ENCODE measurements at places on chromosomes 5 and 9.

GRCh38 chr9:132731230-132731629, 61.0 kb downstream of the GTF3C4 start:
- DNase-seq, result no peak

- no peak for DNase-seq
Observed at GRCh38 chr5:5967373-5967772, 411.0 kb downstream of the MED10 start.

DNA sequence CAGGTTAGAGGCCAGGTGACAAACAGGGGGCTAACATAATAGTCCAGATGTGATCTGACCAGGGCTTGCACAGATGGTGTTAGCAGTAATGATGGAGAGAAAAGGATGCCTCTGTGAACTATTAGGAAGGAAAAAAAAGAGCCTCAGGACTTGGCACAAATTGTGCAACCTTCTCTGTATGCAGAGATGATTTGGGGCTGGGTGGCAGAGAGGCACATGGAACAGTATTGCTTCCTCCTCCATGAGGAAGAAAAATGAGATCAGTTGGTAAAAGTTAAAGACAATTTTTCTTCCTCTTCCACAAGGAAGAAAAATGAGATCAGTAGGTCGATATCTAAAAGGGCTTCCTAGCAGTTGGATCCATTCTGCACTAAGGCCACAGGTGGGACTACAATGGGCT, 13.9 kb upstream of the ANXA6 start:
- no peak for DNase-seq

DNA sequence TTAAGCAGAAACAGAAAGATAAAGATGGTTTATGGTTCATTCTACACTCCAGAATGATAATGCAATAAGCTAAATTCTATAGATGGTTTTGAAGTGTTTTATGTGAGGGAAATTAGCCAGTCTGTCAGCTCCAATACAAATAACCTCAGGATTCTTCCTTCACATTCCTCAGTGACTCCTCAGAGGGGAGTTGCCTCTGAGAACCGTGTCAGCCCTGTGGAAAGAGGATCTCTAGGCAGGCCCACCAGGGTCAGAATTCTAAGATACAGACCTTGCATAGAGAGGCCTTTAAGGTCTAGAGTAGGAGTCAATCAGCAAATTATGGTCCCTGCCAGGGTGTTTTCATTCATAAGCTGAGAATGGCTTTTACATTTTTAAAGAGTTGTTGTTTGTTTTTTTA, 26.6 kb downstream of the RUSC2 start:
- DNase-seq, result no peak

GRCh38 chr9:116312221-116312620, 158.6 kb downstream of the PAPPA start:
- DNase-seq, result no peak

- DNase-seq, result no peak
Observed at GRCh38 chr5:150341989-150342388, 15.5 kb upstream of the TCOF1 start.

GRCh38 chr5:110371011-110371724, 355.3 kb downstream of the TMEM232 start:
- DNase-seq, result no peak

DNA sequence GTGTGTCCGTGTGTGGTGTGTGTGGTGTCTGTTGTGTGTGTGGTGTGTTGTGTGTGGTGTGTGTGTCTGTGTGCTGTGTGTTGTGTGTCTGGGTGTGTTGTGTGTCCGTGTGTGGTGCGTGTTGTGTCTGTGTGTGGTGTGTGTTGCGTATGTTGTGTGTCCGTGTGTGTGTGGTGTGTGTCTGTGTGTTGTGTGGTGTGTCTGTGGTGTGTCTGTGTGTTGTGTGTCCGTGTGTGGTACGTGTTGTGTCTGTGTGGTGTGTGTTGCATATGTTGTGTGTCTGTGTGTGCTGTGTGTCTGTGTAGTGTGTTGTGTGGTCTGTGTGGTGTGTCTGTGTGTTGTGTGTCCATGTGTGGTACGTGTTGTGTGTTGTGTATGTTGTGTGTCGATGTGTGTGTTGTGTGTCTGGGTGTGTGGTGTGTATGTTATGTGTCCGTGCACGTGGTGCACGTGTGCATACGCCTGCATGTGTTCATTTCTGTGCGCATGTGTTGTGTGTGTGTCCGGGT, 72.3 kb downstream of the KCNT1 start:
- DNase-seq, result no peak

- DNase-seq, result no peak
Observed at GRCh38 chr9:133640580-133641395, 4.6 kb downstream of the DBH start.

DNA sequence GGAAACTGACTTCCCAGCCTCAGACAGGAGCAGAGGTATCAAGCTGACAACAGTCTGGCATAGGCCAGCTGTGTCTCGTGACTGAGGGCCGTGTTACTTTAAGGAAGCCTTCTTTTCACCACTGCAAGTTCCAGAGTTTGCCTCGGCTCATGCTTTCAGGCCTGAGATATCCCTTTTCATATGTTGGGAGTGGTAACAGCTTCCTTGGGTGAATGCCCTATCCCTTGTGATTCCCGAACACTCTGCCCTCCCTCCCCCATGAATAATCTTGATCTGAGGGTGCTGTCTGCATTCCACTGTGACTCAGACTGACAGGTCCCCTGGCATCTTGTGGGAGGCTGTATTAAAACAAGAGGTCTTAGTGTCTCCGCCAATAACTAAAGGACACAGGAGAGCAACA, 49.7 kb upstream of the ARL15 start:
- no peak for DNase-seq

- DNase-seq, result no peak
Observed at GRCh38 chr5:113192541-113192940, 215.9 kb downstream of the DCP2 start.

DNA sequence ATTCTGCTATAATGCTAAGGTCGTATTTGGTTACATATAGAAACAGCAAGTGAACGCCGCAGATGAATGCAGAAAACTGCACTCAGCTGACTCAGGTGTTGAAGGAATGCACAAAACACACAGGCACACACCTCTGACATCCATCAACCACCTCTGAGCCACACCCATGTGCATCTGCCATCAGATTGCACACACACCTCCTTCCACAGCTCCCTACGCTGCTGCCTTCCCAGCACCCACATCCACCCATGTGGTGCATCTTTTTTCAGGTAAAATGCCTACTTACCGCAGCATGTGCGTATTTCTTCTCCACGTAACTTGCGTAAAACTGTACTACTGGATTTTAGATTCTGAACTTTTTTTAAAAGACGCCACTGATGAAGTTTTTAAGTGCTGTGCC, 7.1 kb downstream of the STK10 start:
- DNase-seq, result no peak

DNA sequence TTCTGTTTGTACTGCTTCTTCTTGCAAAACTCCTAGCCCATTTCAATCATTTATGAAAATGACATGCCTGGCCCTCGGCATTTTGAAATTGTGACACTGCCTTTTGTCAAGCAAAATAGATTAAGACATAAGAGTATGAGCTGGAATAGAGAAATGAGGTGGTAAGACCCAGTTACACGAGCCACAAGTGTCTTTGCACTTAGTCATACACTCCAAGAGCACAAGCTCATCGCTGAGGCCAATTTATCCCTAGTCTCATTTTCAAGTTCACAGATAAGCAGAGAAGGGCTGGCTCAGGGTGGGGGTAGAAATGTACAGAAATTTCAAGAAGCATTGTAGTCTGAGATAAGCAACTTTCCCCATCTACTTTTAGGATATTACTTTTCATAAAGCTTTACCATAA, 40.6 kb upstream of the MAP1B start:
- DNase-seq, result no peak

GRCh38 chr5:168848569-168848968, 269.4 kb upstream of the PANK3 start:
- DNase-seq, result no peak

DNA sequence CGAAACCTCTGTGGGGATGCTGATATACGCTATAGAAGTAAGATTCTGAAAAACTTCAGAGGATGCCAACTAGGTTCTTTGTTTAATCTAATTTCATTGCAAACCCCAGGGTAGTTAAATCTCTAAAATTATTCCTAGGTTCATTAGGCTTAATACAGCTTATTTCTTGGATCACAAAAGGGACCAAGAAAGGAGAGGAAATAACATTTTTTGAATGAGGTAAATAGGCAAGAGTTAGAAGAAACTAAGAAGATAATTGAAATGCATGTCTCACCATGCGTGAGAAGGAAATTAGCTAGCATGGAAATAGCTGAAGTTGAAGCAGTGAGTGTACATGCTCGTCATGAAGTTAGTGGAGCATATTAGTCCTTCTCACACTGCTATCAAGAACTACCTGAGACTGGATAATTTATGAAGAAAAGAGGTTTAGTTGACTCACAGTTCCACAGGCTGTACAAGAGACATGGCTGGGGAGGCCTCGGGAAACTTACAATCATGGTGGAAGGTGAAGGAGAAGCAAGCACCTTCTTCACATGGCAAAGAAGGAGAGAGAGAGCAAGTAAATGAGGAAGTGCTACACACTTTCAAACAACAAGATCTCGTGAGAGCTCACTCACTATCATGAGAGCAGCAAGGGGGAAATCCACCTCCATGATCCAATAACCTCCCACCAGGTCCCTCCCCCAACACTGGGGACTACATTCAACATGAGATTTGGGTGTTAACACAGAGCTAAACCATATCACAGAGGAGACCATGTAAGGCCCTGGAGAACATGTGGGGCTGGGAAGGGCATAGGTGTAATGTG, 125.1 kb upstream of the OSMR start:
- no peak for DNase-seq

DNA sequence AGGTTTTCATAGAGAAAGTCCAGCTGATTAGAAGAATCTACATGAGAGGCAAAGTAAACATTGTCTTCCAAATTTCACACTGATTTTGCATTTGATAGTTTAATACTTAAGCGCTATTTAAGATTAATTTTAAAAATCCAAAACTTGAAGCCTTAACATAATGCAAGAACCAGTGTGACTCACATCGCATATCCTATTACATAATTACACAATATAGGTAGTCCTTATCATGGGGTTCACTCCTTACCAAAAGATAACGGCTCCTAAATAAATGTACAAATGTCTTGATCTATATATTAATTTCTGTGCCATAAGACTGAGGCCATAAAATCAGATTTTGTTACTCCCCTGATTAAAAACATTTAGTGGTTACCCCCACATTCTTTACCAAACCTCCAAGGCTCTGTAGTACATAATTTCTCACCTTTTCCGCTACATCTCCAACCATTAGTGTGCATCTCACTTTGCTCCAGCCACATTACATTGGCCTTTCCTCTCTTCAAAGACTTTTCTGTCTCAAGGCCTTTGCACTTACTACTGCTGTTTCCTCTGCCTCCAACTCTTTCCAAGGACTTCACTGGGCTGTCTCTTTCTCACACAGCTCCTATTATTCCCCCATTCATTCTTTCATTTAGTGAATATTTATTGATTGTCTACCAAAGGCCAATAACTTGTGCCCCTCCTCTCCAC, 1.0 kb downstream of the RIOK2 start:
- DNase-seq, result no peak

DNA sequence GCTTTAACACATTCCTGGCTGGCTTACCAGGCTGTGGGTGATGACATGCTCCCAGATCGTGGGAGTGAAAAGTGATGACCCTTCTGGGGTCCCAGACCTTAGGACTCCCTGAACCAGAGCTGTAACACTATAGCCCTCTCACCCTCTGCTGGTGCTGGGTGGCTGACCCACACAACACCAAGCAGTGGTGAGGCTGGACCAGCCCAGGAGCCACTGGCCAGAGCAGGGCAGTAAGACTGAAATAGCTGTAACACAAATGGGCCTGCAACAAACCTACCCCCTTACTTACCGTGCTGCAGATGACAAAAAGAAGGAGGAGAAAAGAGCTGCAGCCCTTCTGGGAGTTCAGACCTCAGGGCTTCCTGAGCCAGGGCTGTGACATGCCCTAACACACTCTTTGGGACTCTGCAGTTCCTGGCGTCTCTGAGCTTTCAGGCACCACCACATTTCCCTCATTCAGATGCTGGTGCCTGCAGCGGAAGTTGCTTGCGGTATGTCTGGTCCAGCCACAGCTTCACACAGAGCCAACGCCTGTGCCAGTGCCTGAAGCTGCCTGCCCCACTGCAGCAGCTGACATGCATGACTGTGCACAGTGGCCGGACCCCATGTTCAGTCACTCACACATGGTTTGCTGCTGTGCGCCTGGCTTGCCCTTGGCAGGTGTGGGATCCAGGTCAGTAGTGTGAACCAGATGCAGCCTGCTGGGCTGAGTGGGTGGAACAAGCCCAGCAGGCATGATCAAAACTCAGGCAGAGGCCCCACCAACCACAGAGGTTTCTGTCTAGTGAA, 1247.4 kb downstream of the EFNA5 start:
- DNase-seq, result no peak

DNA sequence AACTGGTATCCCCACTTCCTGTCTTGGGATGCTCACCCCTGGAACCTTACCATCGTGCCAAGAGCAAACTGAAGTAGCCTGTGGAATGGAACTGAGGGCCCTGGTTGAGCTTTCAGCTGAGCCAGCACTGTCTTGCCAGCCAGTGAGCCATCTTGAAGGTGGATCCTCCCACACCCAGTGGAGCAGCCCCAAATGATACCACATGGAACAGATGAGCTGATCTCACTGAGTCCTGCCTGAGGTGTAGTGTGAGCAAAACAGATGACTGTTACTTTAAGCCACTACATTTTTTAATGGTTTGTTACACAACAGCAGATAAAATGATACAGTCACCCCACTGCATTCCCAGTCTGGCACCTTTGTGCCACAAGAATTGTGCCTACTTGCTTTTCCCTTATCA, 2.2 kb upstream of the PCYOX1L start:
- no peak for DNase-seq

- DNase-seq, result no peak
Observed at GRCh38 chr5:16570121-16570815, 46.5 kb downstream of the RETREG1 start.

- no peak for DNase-seq
Observed at GRCh38 chr5:27818888-27819287, 780.5 kb upstream of the CDH9 start.

DNA sequence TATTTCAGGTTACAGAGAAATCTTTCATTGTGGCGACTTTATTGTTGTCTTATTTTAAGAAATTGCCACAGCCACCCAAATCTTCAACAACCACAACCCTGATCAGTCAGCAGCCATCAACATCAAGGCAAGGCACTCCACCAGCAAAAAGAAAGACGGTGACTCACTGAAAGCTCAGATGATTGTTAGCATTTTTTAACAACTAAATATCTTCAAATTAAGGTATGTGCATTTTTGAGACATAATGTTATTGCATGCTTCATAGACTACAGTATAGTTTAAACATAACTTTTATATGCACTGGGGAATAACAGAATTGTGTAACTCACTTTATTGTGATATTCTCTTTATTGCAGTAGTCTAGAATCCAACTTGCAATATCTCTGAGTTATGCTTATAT, 263.4 kb downstream of the TMEM232 start:
- no peak for DNase-seq

All from stimulated activated naive B cell treated with anti-CD40 and anti-IgM and Interleukin-4, amounts not matched to agents 10 μg/mL and 1 μg/mL and 100 μg/mL, for 72 hours (primary cell).